ENCODE measurements at places on chromosomes 5 and 9. TPM values are rescaled to one million over a fixed set of nuclear protein-coding genes. Genes with fewer than 3 reads are reported as not detected.

DNA sequence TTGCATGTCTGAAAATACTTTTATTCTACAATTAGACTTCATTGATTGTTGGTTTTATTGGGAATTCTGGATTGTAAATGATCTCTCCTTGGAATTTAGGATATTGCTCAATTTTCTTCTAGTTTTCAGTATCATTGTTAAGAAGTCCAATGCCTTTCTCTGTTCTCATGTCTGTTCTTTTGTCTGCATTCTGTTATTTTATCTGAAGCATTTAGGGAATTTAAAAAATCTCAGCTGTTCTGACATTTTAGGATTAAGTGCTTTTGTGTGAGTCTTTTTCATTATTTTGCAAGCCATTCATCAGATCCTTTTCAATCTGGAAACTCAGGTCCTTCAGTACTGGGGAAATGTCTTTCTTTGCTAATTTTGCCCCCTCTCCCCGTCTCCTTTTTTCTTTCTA is 4.4 kb upstream of the FER start:
- ATAC-seq = no peak

Gene CAMK2A
- 6.9 TPM for total RNA-seq

Gene PCA3
- 0.40 TPM for total RNA-seq

Gene CCNJL
- 0.35 TPM for total RNA-seq

- ATAC-seq = no peak
These were observed 65.5 kb upstream of the HSPB3 start for GRCh38 chr5:54390015-54390414.

Gene CDC25C
- not detected for total RNA-seq

DNA sequence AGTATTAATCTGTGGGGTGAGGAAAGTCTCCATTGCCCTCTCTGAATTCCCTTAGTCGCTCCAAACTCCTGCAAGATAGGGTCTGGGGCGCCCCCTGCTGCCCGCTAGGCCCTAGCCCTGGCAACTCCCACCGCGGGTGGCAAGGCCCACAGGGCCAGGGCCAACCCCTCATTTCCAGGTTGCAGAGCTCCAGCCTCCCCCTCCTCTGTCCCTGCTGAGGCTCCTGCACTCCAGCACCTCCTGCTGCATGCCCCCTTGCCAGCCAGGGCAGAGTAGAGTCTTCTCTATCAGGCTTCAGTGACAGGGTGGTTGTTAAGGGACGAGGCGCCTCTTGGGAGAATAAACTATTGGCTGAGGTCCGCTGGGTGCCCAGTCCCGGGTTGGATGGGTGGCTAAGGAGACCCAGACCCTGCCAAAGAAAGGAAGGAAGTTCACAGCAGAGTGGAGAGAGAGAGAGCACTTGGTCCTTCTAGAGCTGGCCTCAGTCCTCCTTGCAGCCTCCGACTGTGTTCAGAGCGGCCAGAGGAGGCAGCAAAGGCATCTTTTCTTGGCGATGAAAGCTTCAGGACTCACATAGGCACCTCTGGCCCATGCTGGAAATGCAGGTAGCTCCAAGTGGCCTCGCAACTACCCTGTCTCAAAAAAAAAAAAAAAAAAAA is 45.6 kb downstream of the SAR1B start:
- peak; percentile 88 for ATAC-seq

DNA sequence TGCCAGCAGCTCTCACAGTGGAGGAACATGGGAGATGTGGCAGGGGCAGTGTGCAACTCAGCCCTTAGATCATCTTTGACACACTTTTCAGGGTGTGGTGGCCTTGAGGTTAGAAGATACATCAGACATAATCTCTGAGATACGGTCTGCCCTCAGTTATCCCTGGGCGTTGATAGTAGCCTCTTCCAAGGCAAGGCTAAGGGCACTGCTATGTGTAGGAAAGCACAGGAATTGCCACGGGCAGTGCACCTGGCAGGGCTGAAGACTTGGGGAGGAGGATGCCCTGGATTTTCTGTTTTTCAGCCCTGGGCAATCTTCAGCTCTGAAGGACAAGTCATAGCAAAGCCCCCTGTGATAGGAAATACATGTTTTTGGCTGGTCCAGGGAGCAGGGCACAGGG is 206.7 kb downstream of the GOLPH3 start:
- ATAC-seq = no peak

DNA sequence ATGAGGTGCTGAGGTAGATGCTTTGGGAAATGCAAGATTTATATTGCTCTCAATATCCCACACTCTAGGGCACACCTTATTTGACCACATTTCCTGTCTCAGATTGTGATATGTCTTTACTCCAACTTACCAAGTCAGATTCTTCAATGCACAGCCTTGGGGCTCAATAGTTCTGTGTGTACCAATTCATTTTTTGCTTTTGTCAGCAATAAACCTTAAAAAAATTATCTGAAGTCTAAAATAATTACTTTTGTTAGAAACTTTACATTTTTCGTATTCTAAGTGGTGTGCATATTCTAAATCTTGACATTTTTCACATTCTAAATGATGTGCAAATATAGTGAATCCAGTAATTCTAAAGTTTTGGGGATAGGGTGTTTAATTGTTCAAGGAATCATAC is 447.5 kb upstream of the COX7C start:
- no peak for ATAC-seq

DNA sequence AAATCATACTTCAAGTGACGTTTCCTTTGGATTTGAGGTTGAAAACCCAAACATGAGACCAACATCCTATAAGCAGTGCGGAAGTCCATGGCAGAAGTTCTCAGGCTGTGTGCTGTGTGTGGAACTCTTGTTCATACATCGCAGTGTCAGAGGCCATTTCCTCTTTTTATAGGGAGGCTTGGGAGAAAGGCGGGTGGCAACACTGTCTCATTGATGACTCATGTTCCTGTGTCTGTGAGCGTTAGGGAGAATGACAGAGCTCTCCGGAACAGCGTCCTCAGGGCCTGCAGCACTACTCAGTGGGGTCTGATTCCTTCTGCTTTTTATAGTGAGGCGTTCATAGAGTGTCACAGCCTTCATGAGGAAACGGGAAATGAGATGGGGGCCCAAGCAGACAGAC is 98.8 kb upstream of the BASP1 start:
- ATAC-seq = peak; percentile 89

Gene IL7R
- 5.3 TPM for total RNA-seq

Gene SLC36A2
- not detected for total RNA-seq

DNA sequence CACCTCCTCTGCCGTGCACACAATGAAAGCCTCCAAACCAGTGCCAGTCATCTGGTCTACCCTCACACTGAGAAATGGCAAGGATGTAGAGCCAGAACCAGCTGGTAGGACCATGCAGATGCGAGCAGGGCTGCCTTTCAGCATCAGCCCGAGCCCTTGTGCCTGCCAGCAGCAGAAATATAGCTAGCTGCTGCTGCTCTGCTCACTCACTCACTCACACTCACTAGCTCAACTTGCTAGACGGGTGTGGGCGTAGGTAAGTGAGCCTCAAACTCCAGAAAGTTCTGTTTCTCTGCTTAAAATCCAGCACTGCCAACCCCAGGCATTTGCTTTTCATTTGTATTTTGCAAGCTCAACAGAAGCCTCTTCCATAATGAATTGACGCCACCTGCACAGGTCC is 114.0 kb downstream of the DRD1 start:
- no peak for ATAC-seq

GRCh38 chr5:58855851-58856739 is 273.2 kb downstream of the RAB3C start:
- ATAC-seq = no peak

- no peak for ATAC-seq
These were observed 457.1 kb downstream of the DTWD2 start for GRCh38 chr5:118531276-118531675.

GRCh38 chr9:112341730-112342129 is 8.3 kb upstream of the PTBP3 start:
- ATAC-seq = no peak

DNA sequence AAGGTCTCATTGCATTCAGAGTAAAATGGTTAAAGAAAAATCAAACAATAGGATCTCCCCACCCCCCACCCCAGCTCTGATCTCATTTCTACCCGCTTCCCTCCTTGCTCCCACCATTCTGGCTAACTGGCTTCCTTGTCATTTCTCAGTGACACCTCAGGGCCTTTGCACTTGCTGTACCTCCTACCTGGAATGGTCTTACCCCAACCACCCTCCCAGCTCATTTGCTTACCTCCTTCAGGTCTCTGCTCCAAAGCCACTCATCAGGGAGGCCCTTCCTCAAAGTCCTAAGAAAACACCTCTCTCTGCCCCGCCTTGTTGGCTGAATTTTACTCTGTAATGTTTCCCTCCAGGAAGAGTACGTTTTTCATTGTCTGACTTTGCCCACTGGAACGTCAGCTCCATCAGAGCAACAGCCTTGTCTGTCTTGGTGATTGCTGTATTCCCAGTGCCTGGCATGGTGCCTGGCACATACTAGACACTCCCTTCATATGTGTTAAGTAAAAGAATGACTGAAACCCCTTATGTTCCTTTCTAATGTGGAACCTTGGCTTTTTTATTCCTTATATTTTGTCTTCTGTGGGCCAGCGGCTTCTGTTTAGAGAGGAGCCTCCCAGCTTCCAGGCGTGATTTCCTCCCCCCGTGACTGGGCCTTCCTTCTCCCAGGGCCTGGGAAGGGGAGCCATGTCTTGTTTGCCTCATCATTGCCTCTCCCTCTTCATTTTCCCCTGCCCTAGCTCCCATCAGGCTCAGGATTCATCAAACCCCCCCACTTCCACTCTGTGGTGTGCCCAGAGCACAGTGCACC is 26.9 kb downstream of the NEURL1B start:
- peak; percentile 8 for ATAC-seq

DNA sequence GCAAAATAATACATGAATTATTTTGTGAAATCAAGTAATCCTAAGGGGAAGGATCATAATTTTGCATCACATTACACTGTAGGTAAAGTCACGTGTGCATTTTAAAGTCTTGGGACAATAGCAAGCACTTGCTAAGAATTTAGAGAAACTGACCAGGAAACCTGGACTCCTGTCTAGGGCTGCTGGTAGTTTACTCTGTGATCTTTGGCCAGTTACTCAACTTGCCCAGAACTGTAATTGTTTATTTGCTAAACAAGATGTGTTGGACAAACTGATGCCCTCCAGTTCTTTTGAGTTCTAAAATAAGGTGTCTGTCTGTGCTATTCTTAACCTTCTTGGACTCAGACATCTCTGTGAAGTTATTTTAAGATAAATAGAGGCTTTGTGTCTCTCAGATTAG is 594.8 kb upstream of the DMAC1 start:
- ATAC-seq = no peak

GRCh38 chr9:38226491-38226951 is 157.5 kb upstream of the SHB start:
- ATAC-seq = no peak

DNA sequence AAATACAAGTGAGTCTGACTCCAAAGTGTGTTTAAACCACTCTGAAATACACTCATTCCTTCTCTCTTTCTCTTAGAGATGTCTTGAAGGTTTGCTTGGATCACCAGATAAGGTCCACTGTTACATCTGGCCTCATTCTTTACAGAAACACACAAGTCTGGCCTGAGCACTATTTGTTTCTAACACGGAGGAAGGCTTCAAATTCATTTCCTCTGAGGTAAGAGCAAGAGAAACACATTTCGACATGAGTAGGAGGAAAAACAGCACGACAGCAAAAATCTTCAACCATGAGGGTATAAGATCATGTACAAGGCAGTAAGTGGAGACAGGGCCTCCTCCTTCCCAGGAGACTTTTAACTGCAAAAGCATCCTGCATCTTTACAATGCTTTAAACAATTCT is 8.0 kb downstream of the SIL1 start:
- peak; percentile 78 for ATAC-seq

- ATAC-seq = no peak
These were observed 41.1 kb downstream of the DAP start for GRCh38 chr5:10719965-10720364.

- ATAC-seq = no peak
These were observed 109.9 kb downstream of the MEGF10 start for GRCh38 chr5:127400539-127400938.

GRCh38 chr5:172579403-172579990 is 61.6 kb upstream of the NEURL1B start:
- no peak for ATAC-seq

Gene GHR
- total RNA-seq = 6.8 TPM

DNA sequence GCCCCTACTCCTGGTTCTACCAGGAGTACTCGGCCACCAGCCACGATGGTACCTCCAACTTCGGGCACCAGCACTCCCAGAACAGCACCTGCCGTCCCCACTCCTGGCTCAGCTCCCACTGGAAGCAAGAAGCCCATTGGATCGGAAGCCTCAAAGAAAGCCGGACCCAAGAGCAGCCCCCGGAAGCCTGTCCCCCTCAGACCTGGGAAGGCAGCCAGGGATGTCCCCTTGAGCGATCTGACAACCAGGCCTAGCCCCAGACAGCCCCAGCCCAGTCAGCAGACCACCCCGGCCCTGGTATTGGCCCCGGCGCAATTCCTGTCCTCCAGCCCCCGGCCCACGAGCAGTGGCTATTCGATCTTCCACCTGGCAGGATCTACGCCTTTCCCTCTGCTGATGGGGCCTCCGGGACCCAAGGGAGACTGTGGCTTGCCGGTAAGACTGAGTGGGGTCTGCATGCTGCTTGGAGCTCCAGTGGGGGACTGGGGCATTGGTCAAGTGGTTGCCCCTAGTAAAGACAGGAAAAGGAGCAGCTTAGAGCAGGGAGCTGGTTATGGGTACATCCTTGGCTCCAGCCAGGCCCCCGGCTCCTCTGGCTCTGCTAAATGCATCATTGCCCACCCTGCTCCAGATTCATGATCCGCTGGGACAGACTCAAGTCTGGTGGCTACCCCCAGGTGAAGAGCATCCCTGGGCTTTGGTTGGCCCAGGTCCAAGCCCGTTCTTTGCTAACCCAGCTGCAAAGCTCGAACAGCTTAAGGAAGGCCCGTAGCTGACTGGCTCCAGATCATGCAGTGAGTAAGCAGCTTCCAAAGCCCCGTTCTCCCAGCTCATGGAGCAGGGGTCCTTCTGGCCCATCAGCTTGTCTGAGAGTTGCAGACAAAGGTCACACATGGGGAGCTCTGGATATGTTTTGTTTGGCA is 14.0 kb downstream of the COL27A1 start:
- no peak for ATAC-seq

DNA sequence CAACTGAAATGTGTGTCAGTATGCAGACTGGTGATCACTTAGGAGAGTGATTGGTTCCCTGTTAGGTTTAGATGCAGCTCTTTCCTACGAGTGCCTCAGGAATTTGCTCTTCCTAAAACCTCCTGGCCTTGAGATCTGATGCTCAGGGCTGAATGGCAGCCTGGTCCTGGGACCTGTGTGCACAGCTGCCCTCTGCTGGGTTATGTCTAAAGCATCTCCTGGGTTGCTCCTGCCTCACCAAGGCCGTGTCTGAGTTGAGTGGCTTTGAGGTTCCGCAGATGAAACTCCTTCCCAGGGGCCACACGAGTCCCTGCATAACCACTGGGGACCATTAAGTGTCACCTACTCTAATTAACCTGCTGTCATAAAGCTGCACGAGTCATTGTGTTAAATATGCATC is 59.5 kb downstream of the MVB12B start:
- no peak for ATAC-seq

GRCh38 chr5:120684213-120684612 is 220.1 kb downstream of the PRR16 start:
- no peak for ATAC-seq

- ATAC-seq = no peak
These were observed 457.4 kb upstream of the NUDT12 start for GRCh38 chr5:104019956-104020355.

Gene RASGRF2
- 5.4 TPM for total RNA-seq

Data from gastroesophageal sphincter (tissue), 4 donors.